ENCODE measurements at places on chromosomes 6 and 20. TPM values are rescaled to one million over a fixed set of nuclear protein-coding genes. Genes with fewer than 3 reads are reported as not detected.
A peak's percentile ranks its signal among the peaks of the same experiment; 100 is the strongest.

GRCh38 chr6:99093456-99094190 is 145.9 kb upstream of the FBXL4 start:
- no peak for DNase-seq

DNA sequence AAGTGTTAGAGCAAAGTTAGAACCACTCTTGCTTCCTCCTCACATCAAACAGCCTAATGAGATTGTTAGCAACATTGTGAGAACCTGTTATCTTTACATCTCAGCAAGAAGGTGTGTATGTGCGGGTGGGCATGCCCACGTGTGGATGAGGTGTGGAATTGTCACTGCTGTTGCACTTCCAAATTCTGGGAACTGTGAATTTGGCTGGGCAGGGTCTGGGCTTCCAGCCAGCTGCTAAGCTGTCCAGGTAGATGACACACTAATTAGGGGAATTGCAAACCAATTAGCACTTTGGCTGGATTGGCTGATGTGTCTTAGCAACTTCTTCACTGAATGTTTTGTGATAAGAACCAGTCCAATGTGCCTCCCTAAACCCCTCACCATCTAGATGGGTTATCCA is 848.2 kb downstream of the DHX35 start:
- DNase-seq: no peak

The CCN5 gene
- polyA plus RNA-seq: not detected

GRCh38 chr6:21831521-21832291 is 238.2 kb downstream of the SOX4 start:
- DNase-seq: no peak

GRCh38 chr6:31070711-31071197 is 41.6 kb downstream of the C6orf15 start:
- peak; percentile 73 for DNase-seq

DNA sequence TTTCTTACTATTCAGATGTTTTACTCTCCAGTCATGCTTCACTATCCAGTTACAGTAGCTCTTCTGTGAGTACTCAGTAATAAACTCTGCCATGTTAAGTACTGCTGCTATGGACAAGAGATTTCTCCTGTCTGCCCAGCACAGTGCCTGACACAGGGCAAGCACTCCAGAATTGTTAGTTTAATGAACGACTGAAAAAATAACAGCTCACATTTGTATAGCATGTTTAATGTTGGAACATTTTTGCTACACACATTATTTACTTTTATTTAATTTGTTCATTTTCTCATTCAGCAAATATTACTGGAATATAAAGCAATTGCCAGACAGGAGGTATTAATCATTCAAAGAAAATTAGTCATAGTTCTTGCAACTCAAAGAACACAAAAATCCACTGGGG is 142.6 kb upstream of the HMGN3 start:
- DNase-seq: no peak
